Stimulated activated naive CD8-positive, alpha-beta T cell treated with anti-CD3 and anti-CD28 coated beads, Interleukin-15, Interleukin-2, amounts not matched to agents 100 U/mL and 50 U/mL, for 24 hours (primary cell): ENCODE measurements at places on chromosomes 1 and 21.

GRCh38 chr1:147078606-147079399, 93.5 kb downstream of the PRKAB2 start:
- DNase-seq, result no peak

GRCh38 chr21:46039891-46040660, 57.8 kb upstream of the COL6A2 start:
- no peak for DNase-seq

- DNase-seq, result no peak
Measured at GRCh38 chr1:221098471-221099405, 219.5 kb downstream of the HLX start.

DNA sequence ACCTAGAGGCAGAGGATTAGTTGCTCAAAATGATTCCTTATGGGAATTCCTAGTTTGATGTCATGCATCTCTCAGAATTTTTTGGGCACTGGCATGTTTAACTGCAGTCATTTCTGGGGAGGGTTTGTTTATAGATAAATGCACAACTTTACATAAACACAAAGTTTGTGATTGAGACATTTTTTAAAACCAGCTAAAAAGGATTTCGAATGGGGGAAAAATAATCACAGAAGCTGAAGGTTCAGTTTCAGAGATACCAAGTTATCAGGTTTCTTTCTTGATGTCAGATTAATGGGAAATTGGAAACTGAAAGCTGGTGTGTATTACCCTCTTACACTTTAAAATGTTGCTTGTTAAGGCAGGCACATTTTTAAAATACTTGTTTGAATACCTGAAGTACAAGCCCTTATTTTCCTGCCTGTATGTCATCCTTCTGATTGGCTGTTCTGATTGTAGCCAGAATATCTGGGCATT, 72.1 kb downstream of the DISP1 start:
- DNase-seq, result no peak

- DNase-seq, result no peak
Measured at GRCh38 chr1:37056325-37056724, 22.0 kb upstream of the GRIK3 start.

GRCh38 chr1:237149857-237150256, 107.9 kb downstream of the RYR2 start:
- no peak for DNase-seq

DNA sequence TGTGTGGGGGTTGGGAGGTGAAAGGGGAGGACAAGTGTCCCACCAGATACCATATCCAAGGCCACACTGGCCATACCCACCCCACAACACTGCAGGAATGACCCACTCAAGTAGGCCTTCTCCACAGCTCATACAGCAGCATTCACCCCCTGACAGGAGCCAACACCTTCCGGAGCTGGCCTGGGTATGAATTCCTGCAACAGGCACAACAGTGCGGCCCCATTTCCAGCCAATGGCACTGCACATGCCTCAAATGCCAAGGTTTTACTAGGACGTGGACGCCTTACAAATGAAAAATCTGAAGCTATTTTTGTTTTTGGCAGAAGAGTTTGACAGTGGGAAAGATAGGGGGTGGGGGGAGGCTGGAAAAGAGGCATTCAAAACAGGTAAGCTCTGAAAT, 2.0 kb downstream of the KCND3 start:
- no peak for DNase-seq

- peak; percentile 51 for DNase-seq
Measured at GRCh38 chr1:15272009-15272781, 25.2 kb downstream of the FHAD1 start.

GRCh38 chr1:230772457-230773395, 25.5 kb downstream of the CAPN9 start:
- no peak for DNase-seq

DNA sequence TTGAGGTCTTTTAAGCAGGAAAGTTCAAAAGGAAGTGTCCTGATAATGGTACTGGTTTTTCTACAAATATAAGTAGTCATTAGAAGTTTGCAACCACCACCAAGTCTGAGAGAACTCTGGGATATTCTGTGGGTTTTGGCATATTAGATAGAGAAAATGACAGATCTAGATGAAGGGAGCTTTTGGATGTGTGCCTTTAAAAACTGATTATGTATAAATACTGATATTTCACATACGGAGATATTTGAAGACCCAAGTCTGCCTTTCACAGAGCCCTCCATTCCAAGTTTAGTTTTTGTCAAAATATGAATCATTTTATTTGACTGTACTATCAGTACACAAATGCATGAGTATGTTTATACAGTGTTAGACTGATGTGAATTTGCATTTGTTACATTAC, 48.6 kb downstream of the DPH5 start:
- DNase-seq, result no peak

GRCh38 chr1:9850442-9851162, 26.8 kb upstream of the CLSTN1 start:
- no peak for DNase-seq

DNA sequence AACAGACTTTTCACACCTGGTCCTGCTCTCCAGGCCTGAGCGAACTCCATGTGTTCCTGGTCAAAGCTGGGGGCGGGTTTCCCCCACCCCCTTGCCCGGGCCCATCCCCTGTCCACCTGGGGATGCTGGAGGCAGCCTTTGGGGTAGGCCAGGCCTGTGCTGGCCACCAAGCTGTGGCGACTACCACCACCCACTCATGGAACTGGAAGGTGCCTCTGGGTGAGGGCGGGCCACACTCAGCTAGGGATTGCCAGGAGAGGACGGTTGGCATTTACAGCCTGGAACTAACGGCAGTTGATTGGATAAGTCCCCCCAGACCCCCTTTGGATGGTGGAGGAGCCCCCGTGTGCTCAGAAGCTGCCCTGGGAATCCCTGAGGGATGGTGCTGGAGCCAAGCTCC, 7.9 kb downstream of the S100B start:
- no peak for DNase-seq

GRCh38 chr1:25836695-25837094, 16.9 kb downstream of the MTFR1L start:
- no peak for DNase-seq
